Ascending aorta (tissue), 2 donors: ENCODE measurements at places on chromosomes 12 and 14. TPM values are rescaled to one million over a fixed set of nuclear protein-coding genes. Genes with fewer than 3 reads are reported as not detected.

The ANKRD33 gene
- not detected for total RNA-seq

The NGDN gene
- 7.8 TPM for total RNA-seq

The LRP10 gene
- total RNA-seq, result 214 TPM

The DPY19L2 gene
- total RNA-seq, result 3.2 TPM

GRCh38 chr12:12396694-12397093, 39.8 kb downstream of the BORCS5 start:
- no peaks in the 10 kb centered on the region for H3K36me3 ChIP-seq
- no peak overlapping the region for H3K4me3 ChIP-seq
- peak overlapping the region; percentile 67 for H3K27ac ChIP-seq
- peaks cover 20% of the 10 kb centered on the region for H3K4me1 ChIP-seq

DNA sequence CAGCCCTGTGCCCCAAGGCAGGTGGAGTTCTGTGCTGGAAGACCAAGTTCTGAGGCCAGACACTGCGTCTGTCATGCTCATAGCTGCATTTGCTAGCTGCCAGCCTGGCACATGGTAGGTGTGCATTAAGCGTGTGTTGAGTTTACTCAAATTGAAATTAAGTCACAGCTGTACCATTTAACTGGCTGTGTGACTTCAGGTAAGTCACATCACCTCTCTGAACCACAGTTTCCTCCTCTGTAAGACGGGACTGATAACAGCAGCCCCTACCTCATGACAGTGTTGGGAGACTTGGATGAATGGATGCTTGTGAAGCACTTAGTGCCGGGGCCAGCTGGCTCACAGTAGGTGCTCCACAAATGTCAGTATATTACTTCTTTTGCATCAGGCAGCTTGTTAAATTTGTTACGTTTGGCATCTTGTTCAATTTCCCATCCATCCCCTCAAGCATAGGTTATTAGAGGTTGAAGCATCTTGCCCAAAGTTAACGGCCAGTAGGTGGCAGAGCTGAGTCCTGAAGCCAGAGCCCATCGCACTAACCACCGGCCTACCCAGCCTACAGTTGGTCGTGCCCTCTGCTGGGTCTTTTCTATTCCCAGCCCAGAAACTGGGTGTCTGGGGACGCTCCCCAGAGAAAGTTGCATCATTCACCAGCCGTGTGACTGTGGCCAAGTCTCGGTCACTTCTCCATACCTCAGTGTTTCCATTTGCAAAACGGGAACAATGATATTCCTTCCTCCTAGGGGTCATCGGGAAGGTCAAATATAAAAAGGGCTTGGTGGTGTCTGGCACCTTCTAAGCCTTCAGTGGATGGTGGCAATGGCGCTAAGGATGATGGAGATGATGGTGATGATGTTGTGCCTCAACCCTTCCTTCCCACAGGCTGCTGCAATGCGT, 4.5 kb downstream of the DAO start:
- H3K27me3 ChIP-seq, result no peaks in the 10 kb centered on the region
- no peak for DNase-seq
- no peaks in the 10 kb centered on the region for H3K4me1 ChIP-seq

GRCh38 chr14:80055667-80056496, 155.4 kb downstream of the DIO2 start:
- DNase-seq, result no peak
- no peaks in the 10 kb centered on the region for H3K36me3 ChIP-seq
- no peak overlapping the region for H3K27ac ChIP-seq
- H3K27me3 ChIP-seq, result no peaks in the 10 kb centered on the region
- no peaks in the 10 kb centered on the region for H3K4me1 ChIP-seq

DNA sequence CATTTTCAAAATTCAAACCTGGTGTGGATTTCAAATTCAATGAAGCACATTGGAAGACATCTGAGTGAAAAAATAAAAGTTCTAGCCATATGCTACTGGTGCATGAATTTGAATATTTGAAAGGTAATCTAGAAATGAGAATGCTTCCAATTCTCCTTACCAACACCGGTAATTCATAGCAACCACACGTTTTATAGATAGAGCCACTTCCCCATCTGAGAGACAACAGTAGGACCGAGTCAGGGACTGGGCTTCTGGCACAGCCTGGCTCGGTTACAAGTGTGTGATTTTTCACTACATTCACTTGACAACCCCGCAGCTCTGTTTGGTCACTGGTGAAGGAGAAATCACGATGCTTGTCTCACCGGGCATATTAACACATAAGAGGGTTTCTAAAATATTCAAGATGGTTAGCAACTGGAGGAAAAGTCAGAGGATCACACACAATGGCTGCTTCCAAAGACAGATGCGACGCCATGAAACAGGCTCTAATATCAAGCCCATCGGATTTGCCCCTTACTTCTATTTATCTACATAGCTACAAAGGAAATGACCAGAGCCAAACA, 86.5 kb upstream of the FOXN3 start:
- H3K27me3 ChIP-seq, result no peaks in the 10 kb centered on the region
- no peaks in the 10 kb centered on the region for H3K36me3 ChIP-seq
- H3K27ac ChIP-seq, result no peak overlapping the region
- H3K4me3 ChIP-seq, result no peak overlapping the region

- peaks cover 4% of the 10 kb centered on the region for H3K4me1 ChIP-seq
- peak overlapping the region; percentile 74 for H3K4me3 ChIP-seq
- no peak for DNase-seq
Measured at GRCh38 chr14:85534458-85535293, 4.7 kb downstream of the FLRT2 start.

DNA sequence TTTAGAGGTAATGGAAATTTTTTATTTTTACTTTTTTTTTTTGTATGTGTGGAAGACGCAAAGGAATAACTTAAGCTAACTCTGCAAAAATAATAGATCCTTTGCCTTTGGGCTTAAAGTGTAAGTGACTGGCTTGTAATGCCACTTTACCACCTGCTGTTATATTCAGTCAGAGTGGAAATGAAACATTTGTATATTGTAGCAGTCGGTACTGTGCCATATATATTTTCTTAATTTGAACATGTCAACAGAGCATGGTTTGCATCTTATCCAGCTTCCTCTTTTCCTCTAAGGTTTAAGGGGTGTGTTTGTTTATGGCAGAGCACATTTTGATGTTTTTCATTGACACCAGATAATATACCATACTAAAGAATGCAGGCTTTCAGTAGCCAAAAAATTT, 176.6 kb downstream of the TRHDE start:
- no peaks in the 10 kb centered on the region for H3K27me3 ChIP-seq
- H3K4me1 ChIP-seq, result no peaks in the 10 kb centered on the region
- H3K4me3 ChIP-seq, result no peak overlapping the region
- DNase-seq, result no peak

DNA sequence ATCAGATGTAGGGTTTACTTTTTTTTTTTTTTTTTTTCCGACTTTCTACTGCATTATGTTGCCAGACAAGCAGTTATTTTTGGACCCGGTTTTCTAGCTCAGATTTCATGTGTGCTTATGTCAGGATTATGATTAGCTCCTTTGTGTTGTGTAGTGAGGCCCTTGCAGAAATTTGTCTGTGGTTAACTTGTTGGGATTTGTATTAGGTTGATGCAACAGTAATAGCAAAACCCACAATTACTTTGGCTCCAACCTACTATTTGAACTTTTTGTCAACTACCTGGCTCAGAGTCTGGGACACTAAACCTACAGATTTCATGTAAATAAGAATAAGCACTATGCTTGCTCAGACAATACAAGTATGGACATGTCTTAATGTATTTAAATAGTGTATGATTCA, 44.1 kb upstream of the KCNJ8 start:
- no peaks in the 10 kb centered on the region for H3K27me3 ChIP-seq
- H3K36me3 ChIP-seq, result no peaks in the 10 kb centered on the region
- no peak overlapping the region for H3K27ac ChIP-seq
- no peak for DNase-seq

GRCh38 chr12:21500786-21501257, 613 bp downstream of the RECQL start:
- H3K27ac ChIP-seq, result peak overlapping the region; percentile 97
- H3K4me1 ChIP-seq, result no peaks in the 10 kb centered on the region
- H3K27me3 ChIP-seq, result no peaks in the 10 kb centered on the region
- DNase-seq, result no peak
- peak overlapping the region; percentile 95 for H3K4me3 ChIP-seq
- H3K36me3 ChIP-seq, result peaks cover 31% of the 10 kb centered on the region

DNA sequence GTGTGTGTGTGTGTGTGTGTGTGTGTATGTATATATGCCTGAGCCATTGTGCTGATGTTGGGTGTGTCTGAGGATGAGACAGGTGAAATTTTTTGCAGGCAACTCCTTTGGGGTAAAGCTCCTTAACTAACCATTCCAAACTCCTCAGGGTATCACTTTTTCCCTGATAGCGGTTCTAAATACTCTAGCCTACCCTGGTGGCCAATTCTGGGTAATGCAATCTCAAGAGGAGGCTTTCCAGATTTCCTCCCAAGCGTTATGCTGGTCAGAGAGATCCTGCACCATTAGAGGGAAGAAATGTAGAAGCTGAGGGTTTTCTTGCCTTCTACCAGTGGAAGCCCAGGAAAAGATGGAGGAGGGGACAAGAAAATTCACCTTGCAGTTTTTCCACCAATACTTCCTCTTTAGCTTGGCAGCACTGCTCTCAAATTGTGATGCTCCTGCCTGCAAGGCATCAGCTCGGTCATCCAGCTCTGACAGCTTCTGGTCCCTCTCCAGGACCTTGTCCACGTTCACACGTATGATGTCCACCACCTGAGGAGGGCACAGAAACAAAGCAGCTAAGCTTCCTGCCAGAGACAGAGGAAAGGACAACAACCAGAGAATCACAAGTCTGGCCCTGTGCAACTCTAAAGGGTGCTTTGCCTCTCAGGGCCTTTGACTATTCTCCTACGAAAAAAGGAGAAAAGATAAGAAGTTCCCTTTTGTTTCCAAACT, 4.9 kb downstream of the VAMP1 start:
- peaks cover 17% of the 10 kb centered on the region for H3K4me1 ChIP-seq
- H3K36me3 ChIP-seq, result peaks cover 37% of the 10 kb centered on the region
- no peaks in the 10 kb centered on the region for H3K27me3 ChIP-seq
- H3K27ac ChIP-seq, result no peak overlapping the region

DNA sequence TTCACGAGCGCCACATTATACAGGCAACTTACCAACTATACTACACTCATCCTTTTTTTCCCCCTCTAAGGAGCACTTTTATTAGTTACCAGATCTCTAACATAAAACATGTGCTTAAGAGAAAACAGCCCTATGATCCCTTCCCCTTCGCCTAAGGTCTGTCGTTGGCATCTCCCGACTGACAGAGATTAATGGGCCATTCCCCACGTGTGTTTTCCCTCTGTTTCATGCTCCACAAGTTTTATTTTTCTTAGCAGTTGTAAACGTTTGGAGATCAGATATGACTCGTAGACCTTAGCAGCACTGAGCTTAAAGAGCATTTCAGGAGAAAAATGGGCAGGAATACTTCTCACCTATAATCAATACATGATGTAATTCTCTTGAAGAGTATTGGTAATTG, 51.4 kb upstream of the FZD10 start:
- no peak overlapping the region for H3K4me3 ChIP-seq
- DNase-seq, result no peak
- no peaks in the 10 kb centered on the region for H3K4me1 ChIP-seq
- no peaks in the 10 kb centered on the region for H3K27me3 ChIP-seq
- no peak overlapping the region for H3K27ac ChIP-seq

DNA sequence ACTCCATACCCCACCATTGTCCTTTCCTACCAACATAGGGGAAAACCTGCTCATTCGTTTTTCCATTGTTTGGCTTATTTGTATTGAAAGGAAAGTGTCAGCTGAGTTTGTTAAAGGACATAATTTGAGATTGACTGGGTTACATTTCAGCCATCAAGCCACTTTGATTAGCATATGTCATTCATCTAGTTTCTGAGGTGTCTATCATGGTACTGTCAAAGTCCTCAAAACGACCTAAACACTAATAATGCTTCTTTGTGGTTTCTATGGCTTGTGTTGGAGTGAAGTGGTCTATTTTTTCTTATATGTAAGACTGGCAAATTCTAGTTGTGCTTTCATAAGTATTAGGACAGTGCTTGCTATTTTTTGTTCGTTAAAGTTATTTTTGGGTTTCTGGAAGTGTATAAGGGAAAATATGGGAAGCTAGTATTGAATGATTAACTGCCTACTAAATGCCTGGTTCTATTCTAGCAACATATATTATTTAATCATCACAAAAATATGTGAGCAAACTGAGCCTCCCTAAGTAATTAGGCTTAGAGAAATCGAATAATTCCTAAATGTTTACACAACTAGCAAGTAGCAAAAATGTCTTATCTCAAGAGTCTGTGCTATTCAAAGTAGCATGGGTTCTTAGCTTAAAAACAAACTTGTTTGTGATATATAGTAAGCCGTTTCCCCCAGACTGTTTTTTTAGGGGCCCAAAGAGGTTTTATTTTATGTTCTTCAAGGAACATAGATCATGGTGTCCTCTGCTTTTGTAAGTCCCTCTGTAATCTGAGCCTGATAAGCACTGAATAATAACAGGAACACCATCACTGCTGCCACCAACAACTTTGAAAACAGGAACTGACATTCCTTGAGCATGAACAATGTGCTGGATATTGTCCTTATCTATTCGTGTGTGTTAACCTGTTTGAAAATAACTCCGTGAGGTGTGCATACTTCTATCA, 67.1 kb downstream of the DERA start:
- H3K36me3 ChIP-seq, result no peaks in the 10 kb centered on the region
- no peak for DNase-seq
- H3K27me3 ChIP-seq, result no peaks in the 10 kb centered on the region
- peaks cover 31% of the 10 kb centered on the region for H3K4me1 ChIP-seq
- no peak overlapping the region for H3K4me3 ChIP-seq

DNA sequence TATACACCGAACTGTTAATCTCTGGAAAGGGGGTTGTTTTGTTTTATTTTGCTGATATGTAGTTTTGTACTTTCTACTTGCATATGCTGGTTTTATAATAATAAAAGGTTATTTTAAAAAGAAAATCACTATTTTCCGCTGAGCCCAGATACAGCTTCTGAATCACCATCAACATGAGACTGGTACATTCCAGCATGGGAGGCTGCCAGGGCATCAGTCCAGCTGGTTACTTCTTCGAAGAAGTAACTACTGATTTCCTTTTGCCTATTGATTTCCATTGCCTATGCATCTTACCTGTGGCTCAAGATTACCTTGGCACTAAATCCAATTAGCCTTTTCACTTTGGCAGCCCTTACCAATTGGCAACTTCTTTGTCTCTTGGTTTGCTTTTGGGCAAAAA, 11.7 kb upstream of the OSBPL8 start:
- no peak overlapping the region for H3K4me3 ChIP-seq
- no peaks in the 10 kb centered on the region for H3K36me3 ChIP-seq
- no peaks in the 10 kb centered on the region for H3K27me3 ChIP-seq
- no peak overlapping the region for H3K27ac ChIP-seq

DNA sequence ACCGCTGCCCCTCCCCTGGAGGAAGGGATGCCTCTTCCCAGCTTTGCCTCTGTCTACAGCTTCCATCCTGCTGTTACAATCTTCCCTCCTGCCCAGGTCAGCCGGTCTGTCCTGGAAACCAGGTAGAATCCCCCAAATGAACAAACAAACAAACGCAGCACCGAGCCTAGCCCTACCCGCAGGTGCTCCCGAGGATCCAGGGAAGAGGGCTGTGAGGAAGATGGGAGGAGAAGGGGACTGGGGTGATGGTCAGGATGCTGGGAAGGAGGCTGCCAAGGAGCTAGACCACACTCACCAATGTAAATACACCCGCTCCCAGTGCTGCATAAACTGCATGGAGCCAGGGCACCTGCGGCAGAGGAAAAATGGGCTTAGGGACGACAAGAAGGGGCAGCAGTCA, 16.6 kb downstream of the FAIM2 start:
- DNase-seq, result no peak
- H3K4me3 ChIP-seq, result no peak overlapping the region
- H3K27me3 ChIP-seq, result no peaks in the 10 kb centered on the region
- H3K4me1 ChIP-seq, result no peaks in the 10 kb centered on the region
- no peaks in the 10 kb centered on the region for H3K36me3 ChIP-seq
